ENCODE measurements at places on chromosomes 16 and 17. TPM values are rescaled to one million over a fixed set of nuclear protein-coding genes. Genes with fewer than 3 reads are reported as not detected.

GRCh38 chr17:54662978-54663876 lies 237.4 kb upstream of the TOM1L1 start:
- DNase-seq: no peak

GRCh38 chr16:4936991-4937781 lies at the start of gene PPL:
Gene PPL, minus strand, starts transcription at chr16:4937148. Its CDS starts 103 bp downstream, at chr16:4937045.
- no peak for DNase-seq

The STH gene
- total RNA-seq: not detected

- no peak for DNase-seq
These were observed 480.6 kb downstream of the TMEM114 start for GRCh38 chr16:8109510-8110369.

The KCTD5 gene
- total RNA-seq: 32.2 TPM

DNA sequence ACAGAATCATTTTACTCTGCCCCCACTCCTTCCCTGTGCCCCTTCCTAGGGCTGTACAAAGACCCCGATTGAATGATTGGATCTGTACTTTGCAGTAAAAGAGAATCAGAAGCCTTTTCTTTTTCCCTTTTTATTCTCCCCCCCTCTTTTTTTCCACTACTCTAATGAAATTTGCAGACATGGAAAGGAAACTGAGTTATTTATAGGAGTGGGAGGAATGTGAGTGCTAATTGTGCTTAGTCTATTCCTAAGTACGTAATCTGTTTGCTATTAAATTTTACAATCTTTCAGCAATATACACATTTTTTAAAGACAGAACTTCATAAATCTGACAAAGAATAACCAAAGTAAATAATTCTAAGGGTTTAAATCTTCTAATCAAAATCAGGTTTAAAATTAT lies 314.3 kb downstream of the MAP2K6 start:
- DNase-seq: no peak

The HID1 gene
- 41.4 TPM for total RNA-seq

The ANKRD40 gene
- total RNA-seq: 56.0 TPM

GRCh38 chr17:52106072-52106471 lies 52.4 kb downstream of the CA10 start:
- DNase-seq: no peak

DNA sequence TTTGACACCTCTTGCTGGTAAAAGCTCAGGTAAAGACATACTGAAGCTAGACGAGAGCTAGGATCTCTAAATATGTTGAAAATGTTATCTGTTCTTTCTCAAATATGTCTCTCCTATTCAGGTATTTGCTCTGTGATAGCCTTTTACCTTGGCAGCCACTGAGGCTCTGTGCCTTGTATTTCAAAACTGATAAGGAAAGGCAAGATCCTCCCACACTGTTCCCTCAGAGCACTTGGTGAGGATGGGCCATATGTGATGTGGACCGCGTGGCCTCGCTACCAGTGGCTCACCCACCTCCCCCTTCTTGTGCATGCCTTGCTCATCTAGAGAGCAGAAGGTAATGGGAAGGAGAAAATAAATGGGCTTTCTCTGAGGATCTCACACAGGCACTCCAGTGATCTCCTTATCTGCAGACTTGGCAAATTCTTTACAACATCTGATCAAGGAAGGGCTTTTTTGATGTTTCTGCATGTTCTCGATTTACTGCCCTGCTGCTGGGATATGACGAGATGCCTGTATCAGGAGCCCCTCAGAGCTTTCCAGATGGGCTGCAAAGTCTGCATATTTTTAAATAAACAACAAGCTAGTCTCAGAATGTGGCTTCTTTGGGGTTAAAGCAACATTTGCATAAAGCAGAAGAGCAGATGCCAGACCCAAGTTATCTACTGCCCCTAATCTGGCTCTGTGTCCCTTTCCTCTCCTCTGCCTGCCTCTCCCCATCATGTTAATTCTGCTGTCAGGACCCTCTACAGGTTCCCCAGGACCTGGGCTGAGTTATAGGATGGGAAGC lies 16.9 kb downstream of the HOXB1 start:
- no peak for DNase-seq

- no peak for DNase-seq
These were observed 2.3 kb upstream of the COL1A1 start for GRCh38 chr17:50203604-50204345.

- no peak for DNase-seq
These were observed 7.3 kb downstream of the ESRP2 start for GRCh38 chr16:68228652-68229051.

The GCGR gene
- total RNA-seq: not detected

DNA sequence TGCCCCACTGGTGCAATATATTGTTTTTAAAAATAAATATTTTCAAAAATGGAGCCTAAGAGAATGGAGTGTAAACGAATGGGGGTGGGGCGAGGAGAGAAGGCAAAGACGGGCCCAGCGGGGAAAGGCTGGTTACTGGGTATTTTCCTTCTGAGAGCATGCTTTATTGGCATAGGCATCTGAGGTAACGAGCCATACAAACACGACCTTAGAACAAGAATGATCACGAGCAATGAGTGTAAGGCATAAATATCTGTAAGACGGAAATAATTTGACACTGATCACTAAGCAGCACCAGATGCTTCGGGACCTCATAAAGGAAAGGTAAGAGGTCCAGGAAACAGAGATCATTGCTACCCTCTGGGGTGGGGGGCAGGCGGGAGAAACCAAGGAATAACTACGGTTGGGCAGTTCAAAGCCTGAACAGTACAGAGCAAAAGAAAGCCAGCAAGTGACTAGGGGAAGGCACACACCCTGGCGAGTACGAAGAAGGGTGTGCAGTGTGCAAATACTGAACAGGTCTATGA lies 959 bp downstream of the SSH2 start:
- DNase-seq: peak; percentile 92

DNA sequence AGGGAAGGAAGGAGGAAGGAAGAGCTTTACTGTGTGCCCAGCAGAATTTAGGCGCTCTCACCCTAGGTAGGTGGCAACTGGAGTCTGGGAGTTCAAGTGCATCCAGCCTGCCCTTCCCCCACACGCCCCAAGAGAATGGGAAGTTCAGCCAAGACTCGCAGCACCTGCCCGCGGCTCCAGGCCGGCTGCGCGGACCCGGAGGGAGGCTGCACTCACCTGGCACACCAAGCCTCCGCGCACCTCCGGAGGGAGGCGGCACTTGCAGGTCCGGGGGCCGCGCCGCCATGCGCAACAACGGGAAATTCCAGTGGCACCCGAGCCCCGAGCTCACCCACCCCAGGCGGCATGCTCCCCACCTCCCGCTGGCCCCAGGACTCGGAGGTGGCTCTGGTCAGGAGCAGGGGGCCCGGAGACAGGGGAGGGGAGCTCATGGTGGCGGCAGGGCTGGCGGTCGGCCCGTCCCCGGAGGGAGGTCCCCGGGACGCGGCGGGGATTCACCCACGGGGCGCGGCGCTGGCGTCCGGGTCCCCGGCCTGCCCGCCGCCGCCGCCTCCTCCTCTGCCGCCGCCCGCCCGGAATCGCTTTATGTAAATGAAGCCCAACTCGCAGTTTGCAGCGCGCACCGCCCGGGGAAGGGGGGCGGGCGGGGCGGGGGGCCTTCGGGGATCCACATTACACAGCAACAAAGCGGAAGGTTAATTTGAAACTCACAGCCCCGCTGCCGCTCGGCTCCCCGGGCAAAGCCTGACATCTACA lies at the start of gene ZFHX3:
Gene ZFHX3, minus strand, starts transcription at position 593 of the 756 bp plus-strand sequence. CDS start 87,983 bp downstream, outside the sequence.
- DNase-seq: peak; percentile 53

The ALOX15B gene
- not detected for total RNA-seq

The DOK4 gene
- 24.4 TPM for total RNA-seq

- no peak for DNase-seq
These were observed 3.3 kb downstream of the TAOK1 start for GRCh38 chr17:29393436-29393835.

GRCh38 chr17:80476877-80477646 lies 655 bp upstream of the NPTX1 start:
- no peak for DNase-seq

- no peak for DNase-seq
These were observed 148.9 kb downstream of the RPTOR start for GRCh38 chr17:80693511-80693910.

- DNase-seq: peak; percentile 22
These were observed 667 bp downstream of the PSMD3 start for GRCh38 chr17:39981207-39981741.

- DNase-seq: no peak
These were observed 24.7 kb downstream of the SOCS3 start for GRCh38 chr17:78335209-78335608.

The ITGA2B gene
- total RNA-seq: 0.48 TPM

The KRTAP4-3 gene
- not detected for total RNA-seq

DNA sequence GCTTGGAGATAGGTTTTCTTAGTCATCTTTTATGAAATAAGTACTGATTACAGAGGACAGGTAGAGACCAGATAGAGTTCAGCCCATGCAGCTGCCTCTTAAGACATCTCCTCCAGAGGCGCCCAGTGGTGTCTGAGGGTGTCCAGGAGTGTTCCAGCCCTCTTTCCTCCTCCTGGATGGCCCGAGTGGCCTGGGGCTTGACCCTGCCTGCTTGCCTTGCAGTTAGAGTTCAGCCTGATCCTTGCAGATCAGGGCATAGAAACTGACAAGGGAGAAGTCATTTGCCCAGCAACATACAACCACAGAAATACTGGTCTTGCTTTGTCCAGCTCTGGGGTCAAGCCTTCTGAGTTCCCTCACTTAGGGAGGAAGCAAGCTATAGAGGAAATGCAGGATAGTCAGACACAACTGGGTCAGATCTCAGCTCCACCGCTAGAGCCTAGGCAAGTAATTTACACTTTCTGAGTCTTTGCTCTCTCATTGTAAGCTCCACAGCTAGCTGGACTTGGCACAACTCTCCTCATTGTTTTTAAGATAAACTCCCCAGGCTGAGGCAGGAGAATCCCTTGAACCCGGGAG lies 3.6 kb upstream of the CCL1 start:
- DNase-seq: peak; percentile 46

DNA sequence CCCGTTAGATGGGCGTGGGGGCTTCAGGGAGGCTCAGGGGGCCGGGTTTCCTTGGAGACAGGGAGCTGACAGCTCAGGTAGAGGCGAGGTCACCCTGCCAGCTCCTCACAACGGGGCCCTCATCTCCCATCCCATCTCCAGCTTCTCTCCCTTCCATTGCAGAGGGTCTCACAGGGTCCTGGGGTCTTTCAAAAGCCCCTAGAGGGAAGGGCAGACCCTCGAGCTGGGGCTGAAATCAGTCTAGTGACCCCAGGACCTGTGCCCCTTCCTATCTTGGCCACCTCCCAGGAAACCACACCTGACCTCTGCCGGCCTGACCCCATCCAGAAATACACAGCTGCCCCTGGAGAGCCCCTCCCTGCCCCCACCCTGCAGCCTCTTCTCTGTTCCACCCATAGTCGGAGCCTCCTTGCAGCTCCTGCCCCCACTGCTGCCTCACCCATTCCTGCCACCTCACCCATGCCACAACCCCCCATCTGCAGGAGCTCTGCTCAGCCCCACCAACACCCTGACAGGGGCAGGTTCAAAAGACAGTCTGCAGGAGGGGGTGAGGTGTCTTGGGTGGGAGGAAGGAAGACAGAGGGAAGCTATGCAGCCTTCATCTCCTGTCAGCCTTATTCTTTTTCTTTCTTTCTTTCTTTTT lies 23.4 kb downstream of the PIK3R5 start:
- no peak for DNase-seq

DNA sequence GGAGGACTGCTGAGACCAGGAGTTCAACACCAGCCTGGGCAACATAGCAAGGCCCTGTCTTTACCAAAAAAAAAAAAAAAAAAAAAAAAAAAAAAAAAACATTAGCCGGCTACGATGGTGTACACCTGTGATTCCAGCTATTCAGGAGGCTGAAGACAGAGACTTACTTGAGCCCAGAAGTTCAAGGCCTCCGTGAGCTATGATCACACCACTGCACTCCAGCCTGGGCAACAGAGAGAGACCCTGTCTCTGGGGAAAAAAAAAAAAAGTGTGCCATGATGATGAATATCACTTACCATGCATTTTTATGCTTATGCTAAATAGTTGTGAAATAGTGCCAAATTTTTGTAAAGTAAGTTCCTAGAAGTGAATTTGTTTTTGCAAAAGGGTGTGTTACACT lies 197.0 kb downstream of the LGALS9B start:
- DNase-seq: no peak

DNA sequence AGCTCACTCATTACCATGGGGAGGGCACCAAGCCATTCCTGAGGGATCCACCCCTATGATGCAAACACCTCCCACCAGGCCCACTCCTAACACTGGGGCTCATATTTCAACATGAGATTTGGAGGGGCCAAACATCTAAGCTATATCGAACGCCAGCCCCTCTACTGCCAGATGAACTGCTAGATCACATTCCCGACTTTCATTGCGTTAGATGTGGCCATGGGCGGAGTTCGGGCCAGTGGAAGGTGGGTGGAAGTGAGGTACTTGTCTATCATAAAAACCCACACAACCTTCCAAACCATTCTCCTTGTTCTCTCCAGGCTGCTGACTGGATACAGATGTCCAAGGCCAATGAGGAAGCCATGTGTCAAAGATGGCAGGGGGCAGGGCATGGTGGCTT lies 27.0 kb upstream of the ANKRD40CL start:
- no peak for DNase-seq

The FN3K gene
- total RNA-seq: 8.3 TPM

DNA sequence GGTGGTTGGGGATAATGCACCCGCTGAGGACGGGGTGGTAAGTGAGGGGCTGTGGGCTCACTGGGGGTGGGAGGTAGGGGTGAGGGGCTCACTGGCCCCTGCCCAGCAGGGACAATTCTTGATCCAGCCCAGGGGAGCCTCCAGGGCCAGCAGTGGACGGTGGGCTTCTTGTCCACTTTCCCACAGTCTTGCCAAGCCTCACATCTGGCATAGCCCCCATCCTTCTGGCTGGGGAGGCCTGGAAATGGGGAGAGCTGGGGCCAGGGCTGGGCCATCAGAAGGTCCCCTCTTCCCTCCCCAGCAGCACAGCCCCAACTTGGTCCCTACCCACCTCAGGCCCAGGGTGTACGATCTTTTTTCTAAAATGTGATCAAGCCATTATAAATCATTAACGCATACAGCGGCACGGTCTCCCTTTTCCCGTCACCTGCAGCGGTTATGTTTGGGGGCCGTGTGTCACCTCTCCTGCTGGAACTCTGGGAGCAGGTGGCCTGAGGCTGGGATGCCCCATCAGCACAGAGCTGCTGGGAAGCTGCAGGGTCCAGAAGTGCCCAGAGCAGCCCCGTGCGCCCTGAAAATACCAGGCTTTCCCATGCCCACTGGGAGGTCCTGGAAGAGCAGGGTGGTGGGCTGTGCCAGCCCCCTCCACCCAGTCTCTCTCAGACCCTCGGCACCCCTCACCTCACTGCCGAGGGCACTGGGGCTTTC lies 7.2 kb upstream of the SETD6 start:
- no peak for DNase-seq

DNA sequence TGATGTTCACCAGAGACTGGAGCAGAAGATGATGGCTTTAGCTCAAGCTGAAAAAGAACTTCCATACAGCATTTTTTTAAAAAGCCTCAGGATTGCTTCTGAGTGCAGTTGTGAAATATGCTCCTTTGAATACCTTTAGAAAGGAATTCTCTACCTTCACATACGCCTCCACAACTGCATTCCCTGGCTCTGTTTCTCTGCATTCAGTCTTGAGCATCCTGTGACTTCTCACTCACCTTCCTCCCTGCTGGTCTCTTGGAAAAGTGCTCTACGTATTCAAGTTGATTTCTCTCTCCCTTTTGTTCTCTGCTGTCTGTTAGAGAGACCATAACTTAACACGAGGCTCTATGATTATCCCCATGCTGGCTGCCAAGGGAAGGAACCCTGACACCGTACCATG lies 34.5 kb downstream of the HS3ST2 start:
- no peak for DNase-seq

The KRTAP9-8 gene
- not detected for total RNA-seq

The NPIPA2 gene
- 6.9 TPM for total RNA-seq

GRCh38 chr17:63718988-63719387 lies 19.1 kb upstream of the LIMD2 start:
- peak; percentile 45 for DNase-seq

All from endothelial cell of umbilical vein (primary cell).